Endothelial cell of umbilical vein (primary cell): ENCODE measurements at places on chromosomes 6 and 20. TPM values are rescaled to one million over a fixed set of nuclear protein-coding genes. Genes with fewer than 3 reads are reported as not detected.

The EBF4 gene
- polyA plus RNA-seq: 2.5 and 2.7 TPM in 2 replicates

The TOMM6 gene
- 435 and 527 TPM in 2 replicates for polyA plus RNA-seq

The HLA-DQA1 gene
- polyA plus RNA-seq: not detected in 2 replicates

The MYCT1 gene
- 103 and 110 TPM in 2 replicates for polyA plus RNA-seq

The SLC24A3 gene
- not detected in 2 replicates for polyA plus RNA-seq

The BFSP1 gene
- 2.5 and 3.1 TPM in 2 replicates for polyA plus RNA-seq

The ZC3H12D gene
- polyA plus RNA-seq: 0.03 and 0.06 TPM in 2 replicates

The DBNDD2 gene
- 27.9 and 28.7 TPM in 2 replicates for polyA plus RNA-seq

The CCM2L gene
- 10.8 and 15.1 TPM in 2 replicates for polyA plus RNA-seq

GRCh38 chr6:19979059-19979458, 141.9 kb downstream of the ID4 start:
- H3K4me3 ChIP-seq: no peak overlapping the region
- no peaks in the 10 kb centered on the region for H3K27me3 ChIP-seq
- H3K27ac ChIP-seq: no peak overlapping the region
- H3K36me3 ChIP-seq: no peaks in the 10 kb centered on the region
- no peak for DNase-seq

DNA sequence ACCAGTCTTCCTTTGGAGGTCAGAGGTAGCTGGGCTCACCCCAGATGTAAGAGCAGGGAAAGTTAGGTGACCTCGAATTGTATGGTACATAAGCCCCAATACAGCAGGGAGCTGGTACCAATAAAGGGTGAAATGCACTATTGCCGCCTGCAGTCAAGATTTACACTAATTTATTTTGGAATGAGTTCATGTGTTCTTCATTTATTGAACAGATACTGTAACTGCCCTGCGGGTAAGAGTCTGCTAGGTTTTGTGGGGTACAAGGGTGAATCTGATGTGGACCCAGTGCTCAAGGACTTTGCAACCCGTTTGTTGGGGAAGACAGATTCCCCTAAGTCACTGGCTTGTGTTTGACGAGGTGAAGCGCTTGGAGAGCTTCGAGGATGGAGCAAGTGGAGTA, 2.5 kb upstream of the DNAJC5 start:
- no peaks in the 10 kb centered on the region for H3K27me3 ChIP-seq
- H3K4me3 ChIP-seq: no peak overlapping the region
- H3K4me1 ChIP-seq: peaks cover 14% of the 10 kb centered on the region
- no peak overlapping the region for H3K27ac ChIP-seq
- peaks cover 13% of the 10 kb centered on the region for H3K36me3 ChIP-seq
- DNase-seq: no peak

- no peaks in the 10 kb centered on the region for H3K27me3 ChIP-seq
- no peak overlapping the region for H3K27ac ChIP-seq
- H3K4me3 ChIP-seq: no peak overlapping the region
- no peak for DNase-seq
- H3K36me3 ChIP-seq: peaks cover 2% of the 10 kb centered on the region
Measured at GRCh38 chr6:36613200-36613995, 19.2 kb downstream of the SRSF3 start.

DNA sequence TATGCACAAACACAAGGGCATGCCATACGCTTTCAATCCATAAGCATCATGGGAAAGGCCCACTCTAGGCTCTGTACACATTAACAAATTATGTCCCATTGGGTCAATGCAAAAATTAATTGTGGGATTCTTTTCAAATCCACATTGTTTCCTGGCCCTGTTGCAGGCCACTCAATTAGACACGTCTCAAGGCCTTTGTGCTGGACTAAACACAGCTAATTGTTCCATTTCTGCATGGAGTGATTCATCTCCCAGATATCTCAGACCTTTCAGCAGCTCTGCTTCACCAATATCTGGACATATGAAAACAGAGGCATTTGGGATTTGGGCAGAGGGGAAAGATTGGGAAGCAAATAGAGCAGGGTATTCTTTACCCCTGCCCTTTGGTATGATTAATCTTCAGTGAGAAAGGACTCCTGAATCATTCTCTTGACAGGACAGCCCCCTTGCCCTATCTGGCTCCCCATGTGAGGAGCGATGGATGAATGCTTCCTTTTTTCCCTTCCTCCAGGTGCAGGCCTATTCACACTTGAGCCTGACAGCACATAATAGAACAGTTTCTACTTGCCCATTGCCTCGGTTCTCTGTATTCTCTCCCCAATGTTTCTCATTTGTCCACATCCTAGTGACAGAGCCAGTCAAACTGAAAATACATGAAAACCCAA, 547.6 kb downstream of the HAO1 start:
- no peak overlapping the region for H3K27ac ChIP-seq
- no peaks in the 10 kb centered on the region for H3K27me3 ChIP-seq
- H3K4me3 ChIP-seq: no peak overlapping the region
- H3K4me1 ChIP-seq: peaks cover 4% of the 10 kb centered on the region
- H3K36me3 ChIP-seq: no peaks in the 10 kb centered on the region
- peak; percentile 56 for DNase-seq

DNA sequence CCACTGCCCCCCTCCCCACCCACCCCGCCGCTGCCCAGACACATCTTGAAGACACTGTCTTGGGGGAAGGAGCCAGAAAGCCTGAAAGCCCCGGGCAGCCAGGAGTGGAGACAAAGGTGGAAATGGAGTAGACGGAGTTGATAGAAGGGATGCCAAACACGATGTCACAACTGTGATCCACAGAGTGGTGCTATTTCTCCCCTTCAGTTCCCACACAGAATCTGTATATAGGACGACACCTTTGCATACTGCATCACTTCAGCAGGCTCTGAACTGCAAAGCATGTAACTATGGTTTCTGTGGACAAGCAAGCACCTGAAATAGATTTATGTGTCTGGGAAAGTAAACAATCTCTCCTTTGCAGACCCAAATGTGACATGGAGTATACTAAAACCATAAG, 56.4 kb upstream of the F13A1 start:
- no peak overlapping the region for H3K4me3 ChIP-seq
- no peaks in the 10 kb centered on the region for H3K36me3 ChIP-seq
- no peak overlapping the region for H3K27ac ChIP-seq

- no peak overlapping the region for H3K4me3 ChIP-seq
- H3K4me1 ChIP-seq: peaks cover 15% of the 10 kb centered on the region
- DNase-seq: no peak
- H3K36me3 ChIP-seq: no peaks in the 10 kb centered on the region
Measured at GRCh38 chr20:62822788-62823651, 6.2 kb downstream of the COL9A3 start.

GRCh38 chr6:77653816-77654215, 977 bp downstream of the MEI4 start:
- no peak overlapping the region for H3K27ac ChIP-seq
- H3K4me1 ChIP-seq: peaks cover 4% of the 10 kb centered on the region

- H3K27me3 ChIP-seq: no peaks in the 10 kb centered on the region
- no peak overlapping the region for H3K27ac ChIP-seq
- no peaks in the 10 kb centered on the region for H3K36me3 ChIP-seq
- H3K4me1 ChIP-seq: peaks cover 35% of the 10 kb centered on the region
- DNase-seq: peak; percentile 71
Measured at GRCh38 chr6:21186479-21187055, 407.0 kb upstream of the SOX4 start.

DNA sequence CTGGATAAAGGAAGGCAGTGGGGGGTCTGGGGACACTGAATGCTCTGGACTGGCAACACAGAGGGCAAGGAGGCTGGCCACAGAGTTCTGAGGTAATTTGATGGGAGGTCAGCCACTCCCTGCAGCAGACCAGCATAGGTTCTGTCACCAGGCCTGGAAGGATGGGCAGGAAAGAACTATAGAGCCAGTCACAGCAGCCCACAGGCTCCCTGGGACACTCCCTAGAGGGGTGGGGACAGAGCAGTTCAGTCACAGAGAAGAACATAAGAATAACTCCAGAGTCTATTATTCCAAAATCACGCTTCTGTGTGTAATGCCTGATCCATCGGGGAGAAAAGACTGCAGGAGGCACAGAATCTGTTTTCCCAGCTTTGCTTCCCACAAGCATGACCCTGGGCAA, 19.6 kb downstream of the DYNLRB1 start:
- H3K4me3 ChIP-seq: no peak overlapping the region
- H3K36me3 ChIP-seq: peaks cover 47% of the 10 kb centered on the region
- H3K27ac ChIP-seq: no peak overlapping the region

GRCh38 chr6:92910646-92911045, 508.7 kb downstream of the EPHA7 start:
- H3K27ac ChIP-seq: no peak overlapping the region
- no peaks in the 10 kb centered on the region for H3K36me3 ChIP-seq
- H3K4me1 ChIP-seq: no peaks in the 10 kb centered on the region
- DNase-seq: no peak

- DNase-seq: no peak
- no peaks in the 10 kb centered on the region for H3K27me3 ChIP-seq
- H3K4me1 ChIP-seq: peaks cover 20% of the 10 kb centered on the region
- H3K27ac ChIP-seq: no peak overlapping the region
- H3K36me3 ChIP-seq: no peaks in the 10 kb centered on the region
Measured at GRCh38 chr6:56041591-56041990, 166.2 kb upstream of the BMP5 start.

DNA sequence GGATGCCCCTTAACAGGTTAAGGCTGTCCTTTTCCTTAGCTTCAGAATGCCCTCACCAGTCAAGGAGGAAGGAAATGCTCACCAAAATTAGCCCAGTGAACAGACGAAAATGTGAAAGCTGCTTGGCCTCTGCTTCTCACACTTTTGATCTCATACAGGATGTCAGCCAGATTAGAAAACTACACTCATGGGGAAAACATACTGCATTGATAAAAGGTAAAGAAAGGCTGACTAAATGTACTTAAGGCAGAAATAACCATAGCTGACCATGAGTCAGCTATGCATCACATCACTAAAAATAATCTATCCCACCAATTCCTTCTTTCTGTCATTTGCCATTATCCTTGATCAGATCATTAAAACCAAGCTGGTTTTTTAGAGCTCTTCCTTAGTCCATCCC, 198.4 kb upstream of the TENT5A start:
- no peaks in the 10 kb centered on the region for H3K36me3 ChIP-seq
- no peak overlapping the region for H3K4me3 ChIP-seq
- H3K4me1 ChIP-seq: peaks cover 11% of the 10 kb centered on the region
- H3K27ac ChIP-seq: peak overlapping the region; percentile 19
- no peaks in the 10 kb centered on the region for H3K27me3 ChIP-seq

GRCh38 chr20:3889489-3890397, 556 bp downstream of the PANK2 start:
- no peaks in the 10 kb centered on the region for H3K27me3 ChIP-seq
- H3K4me3 ChIP-seq: peak overlapping the region; percentile 99
- peak; percentile 53 for DNase-seq
- peaks cover 41% of the 10 kb centered on the region for H3K4me1 ChIP-seq
- H3K27ac ChIP-seq: peak overlapping the region; percentile 93

- no peaks in the 10 kb centered on the region for H3K4me1 ChIP-seq
- H3K36me3 ChIP-seq: no peaks in the 10 kb centered on the region
- no peak overlapping the region for H3K4me3 ChIP-seq
- no peak overlapping the region for H3K27ac ChIP-seq
Measured at GRCh38 chr6:47718571-47718970, 20.2 kb downstream of the ADGRF4 start.
